Cardiac muscle cell (in vitro differentiated cells and primary cell): ENCODE measurements at places on chromosomes 2 and 18. TPM values are rescaled to one million over a fixed set of nuclear protein-coding genes. Genes with fewer than 3 reads are reported as not detected.
A peak's percentile ranks its signal among the peaks of the same experiment; 100 is the strongest.

CCL20 gene
- polyA plus RNA-seq, result 0.21 TPM in 1 of 2 replicates, not detected in the other

STAT4 gene
- polyA plus RNA-seq, result 0.31 and 0.87 TPM in 2 replicates

IL36RN gene
- polyA plus RNA-seq, result not detected in 2 replicates

RGPD3 gene
- 0.05 and 0.14 TPM in 2 replicates for polyA plus RNA-seq

VIT gene
- polyA plus RNA-seq, result not detected in 2 replicates

GULP1 gene
- 28.3 and 41.4 TPM in 2 replicates for polyA plus RNA-seq

BIRC6 gene
- polyA plus RNA-seq, result 22.9 and 25.0 TPM in 2 replicates

GRCh38 chr18:45554389-45554737, 60.9 kb upstream of the SLC14A2 start:
- no peak for DNase-seq

GRCh38 chr18:11861583-11862288, 10.5 kb downstream of the CHMP1B start:
- peak; percentile 72 for DNase-seq

- DNase-seq, result no peak
These were observed 23.1 kb downstream of the COL3A1 start for GRCh38 chr2:188997263-188997662.

GRCh38 chr2:227822416-227823003, 8.9 kb downstream of the CCL20 start:
- peak; percentile 27 for DNase-seq

DNA sequence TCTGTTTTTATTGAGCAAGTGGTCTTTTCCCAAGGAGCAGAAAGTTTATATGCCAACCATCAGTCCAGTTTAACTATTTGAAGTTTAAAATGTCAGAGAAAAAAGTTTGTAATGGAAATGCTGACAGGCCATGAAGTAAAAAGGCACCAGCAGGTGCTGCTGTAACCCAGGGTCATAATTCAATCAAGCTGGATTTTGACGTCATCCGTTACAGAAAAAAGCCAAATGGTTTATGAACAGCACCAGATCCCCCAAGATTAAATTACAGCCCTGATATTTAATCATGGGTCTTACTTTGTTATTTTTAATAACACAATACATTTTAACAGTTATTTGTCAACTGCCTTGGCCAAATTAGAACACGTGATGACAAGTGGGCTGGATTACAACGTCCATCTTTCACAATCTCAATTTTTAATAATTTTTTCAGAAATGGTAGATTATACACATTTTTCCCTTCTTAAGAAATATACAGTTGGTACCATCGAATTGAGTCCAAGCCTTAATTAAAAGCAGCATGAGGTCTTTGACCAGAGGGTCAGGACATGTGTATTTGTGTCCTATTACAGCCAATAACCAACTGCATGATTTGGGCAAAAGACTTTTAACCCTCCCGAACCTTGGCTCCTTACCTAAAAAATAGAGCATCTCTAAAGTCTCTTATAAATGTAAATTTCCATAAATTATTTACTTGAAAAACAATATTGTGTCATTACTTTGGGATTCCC, 10.0 kb downstream of the TCF4 start:
- DNase-seq, result no peak

DNA sequence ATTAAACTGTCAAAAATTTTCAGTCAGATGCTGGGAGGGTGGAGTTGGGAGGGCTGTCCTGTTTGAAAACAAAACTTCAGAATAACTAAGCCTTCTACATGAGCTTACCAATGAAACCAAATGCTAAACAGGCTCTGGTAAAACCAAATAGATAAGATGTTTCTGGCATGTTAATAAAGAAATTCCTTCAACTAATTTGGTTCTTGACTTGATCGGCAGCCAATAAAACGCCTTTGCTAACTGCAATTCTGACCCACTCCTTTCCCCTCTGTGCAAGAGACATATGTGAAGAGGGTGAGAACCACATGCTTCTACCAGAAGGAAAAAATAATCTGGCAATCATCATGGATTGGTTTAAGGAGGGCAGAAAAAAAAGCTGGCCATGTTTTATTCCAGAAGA, 20.9 kb downstream of the MAP4K3 start:
- no peak for DNase-seq

DNA sequence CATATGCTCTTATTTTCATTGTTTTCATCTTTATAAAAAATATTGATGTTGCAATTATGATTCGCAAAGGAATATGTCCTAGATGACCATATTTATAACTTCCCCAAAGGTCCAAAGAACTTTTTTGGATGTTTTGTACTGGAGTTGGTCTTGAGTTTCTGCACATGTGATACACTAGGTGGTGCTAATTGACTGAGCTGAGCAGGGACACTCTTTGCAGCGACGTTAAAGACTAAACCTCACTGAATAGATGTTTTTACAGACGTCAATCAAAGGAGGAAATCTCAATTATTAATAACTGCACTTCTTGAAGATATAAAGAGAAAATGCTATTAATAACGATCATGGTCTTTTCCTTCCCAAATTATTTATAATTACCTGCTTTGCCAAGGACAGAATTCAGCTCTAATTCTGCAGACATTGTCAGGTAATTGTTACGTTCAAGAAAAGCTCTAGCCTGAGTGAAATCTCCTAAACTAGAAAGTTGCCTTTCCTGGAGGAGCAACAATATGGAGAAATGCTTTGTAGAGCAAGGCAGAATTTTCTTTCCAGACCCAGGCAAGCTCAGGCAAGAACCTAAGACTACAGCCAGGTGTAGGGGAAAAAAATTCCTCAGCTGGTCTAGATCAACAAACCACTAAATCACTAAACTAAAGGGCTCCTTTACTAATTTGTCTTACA, 119.3 kb upstream of the RBBP8 start:
- peak; percentile 70 for DNase-seq

DNA sequence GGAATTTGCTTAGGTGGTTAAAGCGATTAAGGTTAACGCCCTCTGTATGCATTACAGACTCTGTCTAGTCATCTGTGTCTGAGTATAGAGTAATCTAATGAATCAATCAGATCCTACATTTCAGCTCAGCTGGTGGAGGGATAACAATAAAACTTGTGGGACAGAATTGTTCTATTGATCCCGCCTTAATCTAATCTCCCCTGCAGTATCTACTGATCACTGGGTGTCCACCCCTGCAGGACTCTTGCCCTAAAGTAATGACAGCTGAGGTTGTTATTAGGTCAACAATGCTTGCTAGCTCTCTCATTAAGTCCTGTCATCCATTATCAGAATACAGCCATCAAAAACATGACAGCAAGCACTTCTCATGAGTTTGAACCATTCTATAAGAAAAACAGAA, 462.6 kb upstream of the TMEFF2 start:
- DNase-seq, result no peak

- DNase-seq, result no peak
These were observed 251.0 kb upstream of the RAB12 start for GRCh38 chr18:8358033-8358765.

GRCh38 chr2:43305012-43305411, 78.6 kb upstream of the ZFP36L2 start:
- DNase-seq, result peak; percentile 91
